Brain (organoid and tissue), 16 donors: ENCODE measurements at places on chromosomes 13 and 19. TPM values are rescaled to one million over a fixed set of nuclear protein-coding genes. Genes with fewer than 3 reads are reported as not detected.

The KLK15 gene
- not detected for polyA plus RNA-seq

The COL4A1 gene
- 65.0 TPM for polyA plus RNA-seq

The PTPRH gene
- 4.5 TPM for polyA plus RNA-seq

The CEACAM6 gene
- polyA plus RNA-seq: 2.0 TPM

The RINL gene
- 4.3 TPM for polyA plus RNA-seq

The PSG11 gene
- not detected for polyA plus RNA-seq

The ZNF93 gene
- polyA plus RNA-seq: 6.9 TPM

The CD79A gene
- 0.49 TPM for polyA plus RNA-seq

The ITGBL1 gene
- 0.78 TPM for polyA plus RNA-seq

The MEIS3 gene
- polyA plus RNA-seq: 24.5 TPM

The NUMBL gene
- 27.2 TPM for polyA plus RNA-seq

The CLEC17A gene
- polyA plus RNA-seq: not detected

The F10 gene
- polyA plus RNA-seq: 0.46 TPM

The FFAR3 gene
- not detected for polyA plus RNA-seq

The KIR3DL2 gene
- not detected for polyA plus RNA-seq

The C5AR1 gene
- 3.2 TPM for polyA plus RNA-seq

The BRD4 gene
- polyA plus RNA-seq: 46.0 TPM

The FUT3 gene
- 0.29 TPM for polyA plus RNA-seq

The MEIOSIN gene
- not detected for polyA plus RNA-seq

The PSG2 gene
- polyA plus RNA-seq: not detected

The TMEM38A gene
- 10.8 TPM for polyA plus RNA-seq

The ZSCAN4 gene
- not detected for polyA plus RNA-seq

The MYO1F gene
- polyA plus RNA-seq: 2.4 TPM

The IGFLR1 gene
- polyA plus RNA-seq: 11.2 TPM

The C19orf67 gene
- polyA plus RNA-seq: not detected

The ZNF284 gene
- 0.59 TPM for polyA plus RNA-seq

The MAG gene
- 311 TPM for polyA plus RNA-seq

The RABAC1 gene
- 203 TPM for polyA plus RNA-seq

The NLRP11 gene
- not detected for polyA plus RNA-seq

The SELENOV gene
- 4.3 TPM for polyA plus RNA-seq
